Left ventricle myocardium superior (tissue), 1 donor: ENCODE measurements at places on chromosomes 3 and 15. TPM values are rescaled to one million over a fixed set of nuclear protein-coding genes. Genes with fewer than 3 reads are reported as not detected.

GRCh38 chr3:134375582-134376384 lies 1.5 kb upstream of the AMOTL2 start:
- no peak for DNase-seq

DNA sequence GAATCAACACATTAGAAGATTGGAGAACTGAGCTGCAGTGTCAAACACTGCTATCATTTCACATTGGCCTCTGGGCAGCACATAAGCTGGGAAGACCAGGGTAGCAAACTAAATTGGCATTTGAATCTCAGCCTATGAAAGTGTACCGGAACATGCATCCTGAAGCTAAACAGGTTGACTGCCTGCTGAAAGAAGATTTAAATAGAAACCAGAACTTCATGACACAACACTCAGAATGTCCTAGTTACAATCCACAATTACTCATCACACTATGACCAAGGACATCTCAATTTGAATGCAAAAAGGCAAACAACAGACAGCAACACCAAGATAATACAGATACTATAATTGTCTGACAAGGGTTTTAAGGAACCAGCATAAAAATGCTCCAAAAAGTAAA lies 26.2 kb downstream of the TM2D3 start:
- no peak for DNase-seq

DNA sequence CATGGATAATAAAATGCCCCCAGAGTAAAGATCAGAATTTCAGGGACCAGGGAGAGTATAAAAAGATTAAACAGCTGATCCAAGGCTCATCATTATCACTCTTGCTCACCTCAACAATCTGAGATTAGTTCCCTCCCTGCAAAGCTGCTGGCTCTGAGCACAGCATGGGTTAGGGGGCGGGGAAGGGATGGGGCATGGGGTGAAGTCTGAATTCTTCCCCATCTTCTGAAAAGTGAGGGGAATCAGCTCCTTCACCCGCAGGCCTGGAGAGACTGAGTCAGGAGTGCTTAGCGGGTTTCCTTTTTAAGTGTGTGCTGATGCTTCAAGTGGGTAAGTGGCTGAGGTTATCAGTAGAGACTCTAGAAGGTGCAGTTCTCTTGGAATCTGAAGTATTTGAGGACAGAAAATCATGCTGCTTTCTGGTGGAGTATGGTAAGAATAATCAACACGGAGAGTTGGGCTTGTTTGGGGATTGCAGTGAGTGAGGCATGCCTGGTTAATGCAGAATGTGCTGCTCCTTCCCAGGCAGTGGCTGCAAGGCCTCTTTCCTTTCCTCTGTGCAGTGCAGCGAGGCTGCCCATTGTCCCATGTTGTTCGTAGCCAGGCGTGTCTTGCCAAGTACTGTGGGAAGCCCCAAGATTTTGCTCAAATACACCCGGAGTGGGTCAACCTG lies 59.2 kb upstream of the TRAK1 start:
- DNase-seq = no peak

DNA sequence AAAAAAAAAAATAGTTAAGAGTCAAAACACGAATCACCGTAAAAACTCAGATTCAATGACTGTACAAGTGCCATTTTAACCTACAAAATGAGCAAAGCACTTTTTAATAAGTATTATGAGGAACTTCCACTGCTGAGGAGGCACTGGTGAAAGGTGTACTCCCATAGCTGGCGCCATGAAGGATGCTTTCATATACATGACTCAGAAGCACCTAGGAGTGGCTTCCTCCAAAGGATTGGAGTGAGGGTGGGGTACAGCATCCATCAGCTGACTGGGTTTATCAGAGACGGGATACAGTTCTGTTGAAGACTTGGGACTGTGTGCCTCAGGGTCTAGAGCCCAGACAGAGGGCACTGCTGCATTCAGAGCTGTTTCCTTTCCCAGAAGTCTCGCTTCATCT lies 60.9 kb upstream of the MEX3B start:
- no peak for DNase-seq

DNA sequence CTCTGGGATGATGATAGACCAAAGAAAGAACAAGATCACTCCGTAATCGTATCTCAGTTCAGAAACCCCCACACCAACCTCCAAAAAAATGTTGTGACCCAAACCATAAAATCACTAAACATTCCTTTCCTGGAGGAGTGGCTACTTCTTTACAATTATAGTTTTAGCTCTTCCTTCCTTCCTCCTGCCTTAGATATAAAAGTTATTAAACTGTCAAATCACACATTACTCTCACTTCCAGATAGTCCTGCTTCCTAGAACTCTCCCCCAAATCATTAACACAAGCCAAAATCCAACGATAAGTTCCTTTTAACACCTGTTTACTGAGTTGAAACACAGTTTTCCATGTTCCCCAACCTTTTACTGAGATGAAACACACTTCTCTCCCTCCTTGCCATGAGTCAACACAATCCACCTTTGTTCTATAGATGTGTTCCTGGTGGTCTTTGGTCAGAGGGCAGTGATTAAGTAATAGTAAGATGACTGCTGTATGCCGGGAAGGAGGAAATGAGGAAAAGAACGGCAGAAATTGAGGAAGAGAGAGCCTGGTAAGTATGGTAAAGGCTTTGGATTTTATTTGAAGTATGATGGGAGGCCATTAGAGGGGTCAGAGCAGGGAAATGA lies 8.3 kb upstream of the CRYGS start:
- DNase-seq = no peak

Gene HES1
- 13.4 TPM for total RNA-seq

Gene LRRC34
- total RNA-seq = 1.6 TPM

Gene GHSR
- total RNA-seq = not detected

Gene AGBL1
- not detected for total RNA-seq
